ENCODE measurements at places on chromosomes 5 and 9. TPM values are rescaled to one million over a fixed set of nuclear protein-coding genes. Genes with fewer than 3 reads are reported as not detected.
A peak's percentile ranks its signal among the peaks of the same experiment; 100 is the strongest.

- DNase-seq = no peak
Measured at GRCh38 chr5:136043968-136044610, 15.3 kb downstream of the TGFBI start.

Gene SLC4A9
- total RNA-seq = not detected

Gene RANBP6
- 12.9 TPM for total RNA-seq

DNA sequence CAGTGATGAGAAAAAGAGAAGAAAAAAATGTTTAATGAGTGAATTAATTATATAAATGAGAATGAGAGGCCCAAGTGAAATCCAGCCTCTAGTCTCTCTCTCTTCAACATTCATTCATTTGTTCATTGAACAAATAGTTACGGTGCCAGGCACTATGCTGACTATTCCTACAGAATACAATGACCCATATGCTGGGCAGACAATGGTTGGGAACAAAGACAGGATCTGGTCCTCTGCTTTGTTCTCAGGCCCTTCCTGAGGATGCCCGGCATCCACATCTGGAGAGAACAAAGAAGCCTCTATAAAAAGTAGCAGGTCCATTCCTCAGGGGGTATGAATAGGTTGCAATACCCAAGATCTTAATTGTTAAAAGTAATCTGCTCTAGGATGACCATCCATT is 6.9 kb downstream of the ADAM19 start:
- DNase-seq = no peak

GRCh38 chr9:36030871-36031270 is 5.8 kb upstream of the RECK start:
- DNase-seq = no peak

Gene PCDHB4
- 0.21 TPM for total RNA-seq

- no peak for DNase-seq
Measured at GRCh38 chr9:129319938-129320481, 141.9 kb upstream of the IER5L start.

DNA sequence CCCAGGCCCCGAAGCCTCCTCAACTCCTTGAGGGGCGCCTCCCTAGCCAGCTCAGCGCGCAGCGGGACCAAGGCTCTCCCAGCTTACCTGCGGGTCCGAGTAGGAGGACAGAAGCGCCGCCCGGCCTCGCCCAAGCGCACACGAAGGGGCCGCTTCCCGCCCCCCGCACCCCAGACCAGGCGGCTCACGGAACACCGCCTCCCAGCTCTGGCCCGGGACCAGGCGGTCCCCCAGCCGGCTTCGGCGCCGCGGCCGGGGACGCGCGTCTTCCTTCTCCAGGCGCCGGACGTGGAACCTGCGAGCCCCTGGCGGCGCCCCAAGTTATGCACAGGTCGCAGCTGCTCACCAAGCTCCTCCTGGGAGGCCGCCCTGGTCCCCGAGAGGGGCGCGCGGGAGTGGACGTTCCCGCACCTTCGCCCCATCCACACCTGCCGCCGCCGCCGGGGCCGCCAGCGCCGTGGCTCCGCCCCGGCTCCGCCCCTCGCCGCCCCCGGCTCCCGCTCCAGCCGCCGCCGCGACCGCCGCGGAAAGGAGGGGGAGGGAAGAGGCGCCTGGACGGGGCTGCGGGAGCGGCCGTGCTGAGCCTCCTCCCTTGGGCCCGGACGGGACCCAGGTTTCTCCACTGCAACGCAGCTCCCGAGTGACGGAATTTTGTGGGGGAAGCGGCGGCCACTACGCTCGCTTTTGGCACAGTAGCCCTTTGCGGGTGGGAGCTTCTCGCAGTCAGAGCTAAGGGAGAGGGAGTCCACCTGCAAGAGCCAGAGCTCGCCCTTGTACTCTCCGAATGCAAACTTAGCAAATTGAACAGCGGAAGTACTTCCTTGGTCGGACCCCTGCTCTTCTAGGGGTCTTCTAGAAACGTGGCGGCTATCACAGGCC is 77.5 kb upstream of the IFNE start:
- DNase-seq = no peak

DNA sequence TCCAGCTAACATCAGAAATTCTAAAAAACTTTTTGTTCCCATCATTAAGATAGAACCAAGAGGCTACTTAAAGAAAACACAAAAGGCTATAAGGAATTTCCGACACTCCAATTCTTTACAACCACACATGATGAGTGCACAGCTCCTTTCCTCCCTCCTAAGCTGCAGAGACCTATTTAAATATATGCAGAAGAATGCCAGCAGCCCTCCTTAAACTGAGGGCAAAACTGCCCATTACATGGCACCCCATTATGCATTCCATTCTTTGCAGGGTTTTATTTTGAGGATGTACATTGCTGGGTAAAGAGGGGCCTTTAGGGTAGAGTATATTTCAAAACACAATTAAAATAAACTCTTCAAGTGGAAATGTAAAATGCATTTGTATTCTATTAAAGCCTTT is 502.9 kb downstream of the RASEF start:
- no peak for DNase-seq

DNA sequence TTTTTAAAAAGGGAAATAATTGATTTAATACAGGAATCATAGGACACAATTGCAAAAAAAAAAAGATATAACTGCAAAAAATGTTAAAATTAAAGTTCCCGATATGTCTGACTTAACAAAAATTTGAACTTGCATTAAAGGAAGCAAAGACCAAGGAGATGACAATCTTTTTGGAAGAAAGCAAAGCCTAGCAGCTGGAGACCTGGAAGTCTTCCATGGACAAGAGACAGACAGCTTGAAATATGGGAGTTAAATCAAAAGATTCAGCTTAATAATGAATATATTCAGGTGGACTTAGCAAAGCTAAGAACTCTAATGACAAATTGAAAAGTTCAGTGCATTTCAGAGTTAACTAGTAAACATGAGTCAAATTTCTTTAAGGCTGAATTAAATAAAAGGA is 568.7 kb upstream of the RGMB start:
- DNase-seq = no peak

- DNase-seq = no peak
Measured at GRCh38 chr5:169550227-169550626, 33.3 kb upstream of the SPDL1 start.

Gene NDUFAF2
- total RNA-seq = 60.2 TPM

- peak; percentile 14 for DNase-seq
Measured at GRCh38 chr9:4984171-4984620, 876 bp upstream of the JAK2 start.

- DNase-seq = no peak
Measured at GRCh38 chr5:40774623-40775022, 18.9 kb upstream of the TTC33 start.

Gene FAM153A
- 0.02 TPM for total RNA-seq

DNA sequence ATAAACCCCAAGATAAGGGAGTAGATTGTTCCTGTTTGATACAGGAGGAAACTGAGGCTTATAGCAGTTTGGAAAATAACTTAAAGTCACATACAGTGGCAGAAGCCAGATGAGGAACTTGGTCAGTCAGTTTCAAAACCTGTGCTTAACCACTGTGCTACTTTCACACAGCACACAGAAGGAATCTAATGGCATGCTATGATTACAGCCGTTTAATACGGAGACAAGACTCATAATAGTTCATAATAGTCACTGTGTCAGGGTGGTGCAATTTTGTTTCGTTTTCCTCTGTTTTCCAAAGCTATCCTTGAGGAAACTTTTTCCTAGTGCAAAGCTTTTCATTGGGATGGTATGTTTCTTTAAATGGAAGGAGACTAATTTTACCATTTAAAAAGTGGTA is 112.3 kb downstream of the GCNT1 start:
- no peak for DNase-seq

Gene PTGDS
- total RNA-seq = not detected

Gene STING1
- total RNA-seq = 14.2 TPM

Gene EIF4E1B
- not detected for total RNA-seq

DNA sequence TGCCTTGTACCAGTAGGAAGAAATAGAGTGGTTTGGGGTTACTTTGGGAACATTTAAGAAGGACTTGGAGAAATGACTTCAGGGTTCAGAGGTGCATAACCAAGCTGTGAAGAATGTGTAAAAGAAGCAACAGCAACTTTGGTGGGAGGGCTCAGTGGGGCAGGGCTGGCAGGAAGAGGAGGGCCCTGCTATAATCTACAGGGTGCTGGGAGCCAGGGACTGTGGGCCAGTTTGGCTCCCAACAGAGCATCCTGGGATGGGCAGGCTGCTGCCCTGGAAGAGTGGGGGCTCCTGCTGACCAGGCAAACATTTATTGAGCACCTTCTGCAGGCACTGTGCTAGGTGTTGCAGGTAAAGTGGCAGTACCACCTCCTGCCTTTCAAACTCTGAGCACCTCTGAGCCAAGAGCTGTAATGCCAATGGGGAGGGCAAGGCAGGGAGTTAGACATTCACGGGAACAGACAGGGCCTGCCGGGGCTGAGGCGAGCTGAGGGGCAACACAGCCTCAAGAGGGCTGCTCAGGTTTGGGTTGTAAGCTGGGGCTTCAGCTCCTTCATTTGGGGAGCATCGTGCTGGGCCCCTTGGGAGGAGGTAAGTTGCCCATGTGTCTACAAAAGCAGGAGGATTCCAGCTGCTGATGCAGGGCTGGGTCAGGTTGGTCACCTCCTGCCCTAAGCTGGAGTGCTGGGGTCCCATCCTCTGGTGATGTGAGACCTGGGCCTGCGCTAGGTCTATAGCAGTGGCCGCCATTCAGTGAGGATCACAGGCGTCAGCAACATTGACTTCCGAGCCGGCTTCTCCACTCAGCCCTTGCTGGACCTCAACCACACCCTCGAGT is 30.6 kb downstream of the HMCN2 start:
- DNase-seq = no peak

DNA sequence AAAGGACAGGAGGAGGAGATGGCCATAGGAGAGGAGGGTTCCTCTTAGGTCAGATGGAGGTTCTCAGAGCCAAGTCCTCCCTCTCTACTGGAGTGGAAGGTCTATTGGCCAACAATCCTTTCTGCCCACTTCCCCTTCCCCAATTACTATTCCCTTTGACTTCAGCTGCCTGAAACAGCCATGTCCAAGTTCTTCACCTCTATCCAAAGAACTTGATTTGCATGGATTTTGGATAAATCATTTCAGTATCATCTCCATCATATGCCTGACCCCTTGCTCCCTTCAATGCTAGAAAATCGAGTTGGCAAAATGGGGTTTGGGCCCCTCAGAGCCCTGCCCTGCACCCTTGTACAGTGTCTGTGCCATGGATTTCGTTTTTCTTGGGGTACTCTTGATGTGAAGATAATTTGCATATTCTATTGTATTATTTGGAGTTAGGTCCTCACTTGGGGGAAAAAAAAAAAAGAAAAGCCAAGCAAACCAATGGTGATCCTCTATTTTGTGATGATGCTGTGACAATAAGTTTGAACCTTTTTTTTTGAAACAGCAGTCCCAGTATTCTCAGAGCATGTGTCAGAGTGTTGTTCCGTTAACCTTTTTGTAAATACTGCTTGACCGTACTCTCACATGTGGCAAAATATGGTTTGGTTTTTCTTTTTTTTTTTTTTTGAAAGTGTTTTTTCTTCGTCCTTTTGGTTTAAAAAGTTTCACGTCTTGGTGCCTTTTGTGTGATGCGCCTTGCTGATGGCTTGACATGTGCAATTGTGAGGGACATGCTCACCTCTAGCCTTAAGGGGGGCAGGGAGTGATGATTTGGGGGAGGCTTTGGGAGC is 3.1 kb downstream of the EGR1 start:
- peak; percentile 53 for DNase-seq

- DNase-seq = no peak
Measured at GRCh38 chr5:34529581-34530331, 126.4 kb upstream of the RAI14 start.

GRCh38 chr5:73763300-73764032 is 137.5 kb downstream of the ARHGEF28 start:
- peak; percentile 44 for DNase-seq

- DNase-seq = no peak
Measured at GRCh38 chr9:21741151-21741550, 61.3 kb upstream of the MTAP start.

GRCh38 chr5:139137697-139138096 is 60.5 kb downstream of the SIL1 start:
- DNase-seq = peak; percentile 54

Gene LRRC19
- not detected for total RNA-seq

GRCh38 chr9:89659891-89660685 is 55.3 kb downstream of the GADD45G start:
- no peak for DNase-seq

DNA sequence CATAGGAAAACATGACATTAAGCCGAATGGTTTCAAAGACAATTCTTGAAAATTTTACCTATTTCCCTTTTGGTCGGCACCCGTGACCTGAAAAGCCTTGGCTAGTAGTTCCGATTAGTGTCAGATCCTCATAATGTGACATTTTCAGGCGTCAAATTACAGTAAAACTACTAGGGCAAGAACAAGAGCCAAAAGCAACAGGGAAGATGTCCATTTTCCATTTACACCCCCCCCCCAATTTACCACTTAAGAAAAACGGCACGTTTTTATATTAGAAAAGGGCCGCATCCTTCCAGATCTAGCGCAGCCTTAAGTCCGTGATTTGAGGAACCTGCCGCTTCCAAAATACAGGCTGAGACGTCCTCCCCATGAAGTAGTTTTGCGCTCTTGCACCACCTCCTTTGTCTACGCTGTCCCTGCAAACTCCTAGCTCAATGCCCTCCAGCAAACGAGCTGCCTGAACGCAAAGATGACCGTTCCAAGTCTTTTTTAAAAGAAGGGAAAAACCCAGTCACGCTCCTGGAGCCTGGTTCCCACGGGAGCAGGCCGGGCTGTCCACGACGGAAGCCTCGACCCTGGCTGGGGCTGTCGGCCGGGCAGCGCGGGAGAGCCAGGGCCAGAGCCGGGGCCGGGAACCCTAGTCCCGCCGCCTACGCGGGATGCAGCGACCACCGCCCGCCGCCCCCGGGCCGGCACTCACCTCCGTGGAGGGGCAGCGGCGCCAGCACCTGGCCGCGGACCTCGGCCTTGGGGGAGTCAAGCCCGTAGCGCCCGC is 616 bp downstream of the RNF130 start:
- DNase-seq = peak; percentile 43

GRCh38 chr5:177588413-177588909 is 3.5 kb upstream of the TMED9 start:
- DNase-seq = no peak

DNA sequence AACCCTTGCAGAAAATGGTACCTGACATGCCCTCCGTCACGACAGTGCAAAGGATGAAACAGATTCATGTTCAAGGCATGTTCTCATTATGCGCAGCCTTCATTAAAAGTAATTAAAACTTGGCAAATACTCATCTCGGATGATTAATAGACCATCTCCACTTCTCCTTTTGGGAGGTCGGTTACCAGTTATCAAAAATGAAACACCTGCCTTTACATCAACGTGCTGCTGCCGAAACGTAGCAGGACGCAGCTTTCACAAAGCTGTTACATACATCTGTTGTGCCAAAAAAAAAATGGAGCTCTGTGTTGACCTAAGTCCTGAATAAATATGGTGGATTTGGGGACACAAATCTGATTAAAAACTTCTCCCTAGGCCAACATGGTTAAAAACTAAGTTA is 75.7 kb downstream of the PTCH1 start:
- DNase-seq = no peak

Data from H4 (cell line).